GM23338 (cell line): ENCODE measurements at places on chromosomes 11 and 22. TPM values are rescaled to one million over a fixed set of nuclear protein-coding genes. Genes with fewer than 3 reads are reported as not detected.
A peak's percentile ranks its signal among the peaks of the same experiment; 100 is the strongest.

- DNase-seq: no peak
Observed at GRCh38 chr11:67647471-67647870, 3.1 kb downstream of the ACY3 start.

Gene XBP1
- 163 and 195 TPM in 2 replicates for total RNA-seq

DNA sequence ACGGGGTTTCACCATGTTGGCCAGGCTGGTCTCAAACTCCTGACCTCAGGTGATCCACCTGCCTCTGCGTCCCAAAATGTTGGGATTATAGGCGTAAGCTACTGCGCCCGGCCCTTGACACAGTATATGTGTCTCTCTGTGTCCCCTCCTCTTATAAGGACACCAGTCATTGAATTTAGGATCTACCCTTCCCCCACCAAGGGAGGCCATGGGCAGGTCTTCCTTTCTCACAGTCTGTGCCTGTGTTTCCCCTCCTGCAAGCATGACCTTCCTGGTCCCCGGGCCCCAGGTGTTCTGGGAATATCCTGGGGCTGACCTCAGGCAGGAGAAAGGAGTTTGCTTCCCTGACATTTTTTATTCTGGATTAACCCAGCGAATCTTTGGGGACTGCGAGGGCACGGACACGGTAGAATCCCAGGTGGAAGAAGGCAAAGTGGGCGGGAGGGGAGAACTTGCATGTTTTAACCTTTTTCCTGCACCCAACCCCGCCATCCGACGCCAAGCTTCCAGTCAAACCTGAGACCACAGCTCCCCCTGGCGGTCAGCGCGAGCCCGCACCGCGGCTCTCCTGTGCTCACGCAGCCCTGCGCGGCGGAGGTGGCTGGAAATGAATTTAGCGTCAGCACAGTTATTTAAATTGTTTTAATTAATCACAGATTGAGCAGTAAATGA, 42.1 kb upstream of the ISX start:
- peak; percentile 92 for DNase-seq

Gene OR4C12
- not detected in 2 replicates for total RNA-seq

- no peak for DNase-seq
Observed at GRCh38 chr22:29155966-29156365, 49.7 kb upstream of the EMID1 start.

Gene PACSIN3
- total RNA-seq: 66.5 and 72.1 TPM in 2 replicates

Gene APOBEC3B
- total RNA-seq: 5.9 and 7.0 TPM in 2 replicates

DNA sequence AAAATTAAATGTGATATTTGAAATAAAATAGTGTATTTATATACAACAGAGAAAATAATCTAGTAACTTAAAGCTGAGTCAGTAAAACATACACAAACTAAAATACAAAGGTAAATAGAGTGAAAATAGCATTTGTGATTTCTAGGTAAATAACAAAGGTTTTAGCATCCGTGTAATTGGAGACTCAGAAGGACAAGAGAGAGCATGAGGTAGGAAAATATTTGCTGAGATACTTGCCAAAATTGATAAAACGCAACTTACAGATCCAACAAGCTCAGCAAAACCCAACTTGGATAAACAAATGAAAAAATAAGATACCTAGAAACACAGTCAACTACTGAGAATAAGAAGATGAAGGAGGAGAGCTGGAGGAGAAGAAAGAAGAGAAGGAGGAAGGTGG, 634.7 kb upstream of the CCDC179 start:
- DNase-seq: no peak

GRCh38 chr22:24564376-24565058, 8.7 kb downstream of the SNRPD3 start:
- DNase-seq: no peak

- no peak for DNase-seq
Observed at GRCh38 chr11:8177136-8177535, 8.3 kb upstream of the RIC3 start.

DNA sequence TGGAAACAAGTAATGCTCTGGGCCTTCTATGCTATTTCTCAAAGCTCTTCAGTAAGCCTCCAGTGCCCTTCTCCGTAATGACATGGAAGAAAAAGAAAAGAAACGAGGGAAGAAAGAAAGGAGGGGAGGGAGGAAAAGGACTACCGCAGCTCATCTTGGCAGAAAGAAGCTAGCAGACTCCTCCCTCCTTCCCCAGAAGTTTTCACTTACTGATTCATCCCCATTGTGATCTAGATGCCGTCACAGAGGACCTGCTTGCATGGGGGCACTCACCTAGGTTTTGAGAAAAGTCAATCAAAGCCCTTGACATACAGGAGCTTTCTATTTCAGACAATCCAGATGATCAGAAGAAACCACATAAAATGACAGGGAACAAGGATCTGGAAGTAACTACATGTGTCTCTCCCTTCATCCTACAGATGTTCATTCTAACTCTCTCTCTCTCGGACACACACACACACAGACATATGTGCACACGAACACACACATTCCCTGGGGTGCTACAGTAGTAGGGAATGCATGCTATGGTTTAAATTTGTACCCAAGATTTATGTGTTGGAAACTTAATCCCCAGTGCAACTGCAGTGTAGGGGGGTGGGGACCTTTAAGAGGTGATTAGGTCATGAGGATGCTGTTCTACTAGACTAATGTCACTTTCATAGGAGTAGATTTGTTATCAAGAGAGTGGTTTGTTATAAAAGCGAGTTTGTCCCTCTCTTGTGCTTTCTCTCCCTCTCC, 37.6 kb upstream of the RCN1 start:
- no peak for DNase-seq

DNA sequence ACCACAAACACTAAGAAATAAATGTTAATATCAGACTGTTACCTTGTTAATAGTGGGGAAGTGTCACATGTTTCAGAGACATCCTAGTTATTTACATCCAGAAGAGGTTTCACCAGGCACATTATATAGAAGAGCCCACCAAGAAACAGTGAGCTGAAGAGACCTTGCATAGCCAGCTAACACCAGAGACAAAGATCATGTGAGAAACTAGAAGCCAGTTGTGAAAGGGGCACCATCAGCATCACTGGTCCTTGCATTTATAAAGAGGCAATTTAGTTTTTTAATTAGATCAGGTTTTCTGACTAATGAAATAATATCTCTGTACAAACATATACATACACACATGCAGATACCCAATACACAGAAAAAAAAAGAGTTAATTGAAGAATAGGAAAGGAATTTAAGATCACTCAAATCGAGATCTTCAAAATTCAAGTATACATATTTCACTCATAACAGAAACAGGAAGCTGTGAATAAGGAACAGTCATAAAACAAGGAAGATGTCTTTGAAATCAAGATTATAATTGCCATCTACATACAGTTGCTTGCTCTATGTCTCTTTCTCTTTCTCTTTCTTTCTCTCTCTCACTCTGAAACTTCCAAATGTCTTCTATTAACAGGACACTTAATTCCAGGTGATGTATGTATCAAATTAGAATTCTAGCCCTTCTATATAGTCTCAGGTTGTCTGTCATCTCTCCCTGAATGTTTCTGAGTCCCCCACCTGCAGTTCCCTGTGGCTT, 348.7 kb downstream of the ETS1 start:
- DNase-seq: no peak

Gene MMP3
- total RNA-seq: not detected in 2 replicates

Gene TYR
- not detected in 2 replicates for total RNA-seq

GRCh38 chr11:9219572-9219971, 45.6 kb downstream of the DENND5A start:
- DNase-seq: no peak

Gene C11orf16
- total RNA-seq: not detected in 2 replicates

Gene SYCE3
- total RNA-seq: not detected in 2 replicates

Gene RIMBP3C
- 1.1 and 1.6 TPM in 2 replicates for total RNA-seq

DNA sequence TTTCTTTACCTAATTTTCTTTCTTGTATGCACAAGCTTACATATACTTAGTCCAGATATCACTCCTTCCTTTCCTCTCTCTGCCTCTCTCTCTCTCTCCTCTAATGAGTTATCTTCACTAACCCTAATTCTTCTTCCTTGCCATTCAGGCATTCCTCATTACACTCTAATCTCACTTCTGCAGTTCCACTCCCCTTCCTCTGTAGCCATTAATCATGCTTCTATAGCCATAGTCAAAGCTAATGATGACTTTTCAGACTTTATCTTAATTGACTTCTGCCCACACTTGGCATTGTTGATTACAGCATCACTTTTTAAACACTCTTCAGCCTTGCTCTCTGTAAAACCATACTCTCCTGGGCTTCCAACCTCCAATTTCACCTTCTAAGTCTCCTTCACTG, 35.3 kb upstream of the SC5D start:
- no peak for DNase-seq

DNA sequence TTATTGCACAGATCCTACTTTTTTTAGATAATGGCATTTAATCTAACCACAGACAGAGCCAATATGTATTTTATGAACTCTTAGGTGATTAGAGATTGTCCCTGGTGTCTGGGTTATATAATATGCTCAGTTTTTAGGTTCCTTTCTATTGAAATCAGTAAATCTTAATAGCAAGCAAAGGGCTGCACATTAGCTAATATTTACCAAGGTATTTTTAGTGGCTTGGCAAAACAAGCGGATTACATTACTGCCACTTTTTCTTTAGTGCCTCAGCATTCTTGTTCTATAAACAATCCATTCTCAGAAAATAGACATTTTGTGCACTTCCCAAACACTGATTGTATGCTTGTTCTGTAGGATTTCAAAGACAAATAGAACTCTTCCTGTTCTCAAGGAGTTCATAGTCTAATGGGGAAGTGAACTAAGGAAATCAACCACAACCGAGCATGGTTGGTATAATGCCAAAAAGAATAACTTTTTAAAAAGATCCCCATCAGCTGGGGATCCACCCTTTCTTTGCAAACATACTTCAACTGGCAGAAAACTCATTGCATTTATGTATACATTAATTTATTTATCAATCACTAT, 23.8 kb downstream of the KCNJ1 start:
- DNase-seq: no peak

Gene DAGLA
- 1.3 and 2.5 TPM in 2 replicates for total RNA-seq

- DNase-seq: no peak
Observed at GRCh38 chr22:37850801-37851200, 1.6 kb downstream of the EIF3L start.

- no peak for DNase-seq
Observed at GRCh38 chr11:132238331-132238866, 868.0 kb downstream of the NTM start.

DNA sequence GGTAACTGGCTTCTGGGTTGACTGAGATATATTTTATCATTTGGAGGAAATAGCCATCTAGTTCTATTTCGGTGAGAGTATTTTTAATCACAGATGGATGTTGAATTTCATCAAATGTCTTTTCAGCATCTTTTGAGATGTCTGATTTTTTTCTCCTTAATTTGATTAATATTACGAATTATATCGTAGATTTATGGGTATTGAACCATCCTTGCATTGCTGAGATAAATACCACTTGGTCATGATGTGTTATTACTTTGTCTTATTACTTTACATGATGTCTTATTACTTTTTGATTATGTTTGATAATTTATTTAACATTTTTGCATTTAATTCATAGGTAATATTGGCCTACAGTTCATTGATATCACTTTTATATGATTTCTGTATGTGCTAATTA, 78.8 kb upstream of the PARVA start:
- DNase-seq: no peak

DNA sequence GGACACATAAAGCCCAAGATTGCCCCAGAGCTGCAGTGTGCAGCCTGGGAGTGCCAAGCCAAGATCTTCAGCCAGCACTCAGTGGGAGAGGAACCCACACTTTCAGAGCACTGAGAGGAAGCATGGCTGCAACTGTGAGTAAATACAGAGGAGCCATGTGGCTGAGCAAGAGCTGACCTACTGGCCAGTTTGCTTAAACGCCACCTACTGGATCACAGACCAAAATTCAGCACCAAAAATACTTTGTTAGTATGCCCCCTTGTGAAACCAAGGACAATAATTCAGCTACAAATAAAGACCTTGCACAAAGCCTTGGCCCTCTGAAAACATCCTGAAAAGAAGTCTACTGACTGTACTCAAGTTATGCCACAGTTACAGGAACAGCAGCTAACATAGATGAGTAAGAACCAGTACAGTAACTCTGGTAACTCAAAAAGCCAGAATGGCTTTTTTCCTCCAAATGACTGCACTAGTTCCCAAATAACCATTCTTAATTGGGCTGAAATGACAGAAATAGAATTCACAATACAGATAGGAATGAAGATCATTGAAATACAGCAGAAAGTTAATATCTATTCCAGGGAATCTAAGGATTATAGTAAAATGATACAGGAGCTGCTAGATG, 10.1 kb upstream of the OR4A15 start:
- peak; percentile 5 for DNase-seq

- peak; percentile 91 for DNase-seq
Observed at GRCh38 chr11:1568441-1568911, 3.6 kb downstream of the DUSP8 start.

- no peak for DNase-seq
Observed at GRCh38 chr11:12100841-12101242, 9.5 kb upstream of the MICAL2 start.

- DNase-seq: no peak
Observed at GRCh38 chr11:68989936-68990606, 9.3 kb upstream of the MRGPRD start.

Gene ASPHD2
- 9.3 and 10.0 TPM in 2 replicates for total RNA-seq

Gene MCHR1
- 0.27 and 2.4 TPM in 2 replicates for total RNA-seq

Gene GVQW3
- 3.4 and 4.9 TPM in 2 replicates for total RNA-seq

Gene CCDC116
- total RNA-seq: 0.14 TPM in 1 of 2 replicates, not detected in the other

GRCh38 chr11:132205496-132205895, 835.1 kb downstream of the NTM start:
- DNase-seq: no peak

Gene FXYD6
- total RNA-seq: 25.6 and 30.7 TPM in 2 replicates

GRCh38 chr22:27792452-27793161, 8.9 kb downstream of the MN1 start:
- no peak for DNase-seq

GRCh38 chr22:22139364-22139763, 105.2 kb upstream of the VPREB1 start:
- no peak for DNase-seq

DNA sequence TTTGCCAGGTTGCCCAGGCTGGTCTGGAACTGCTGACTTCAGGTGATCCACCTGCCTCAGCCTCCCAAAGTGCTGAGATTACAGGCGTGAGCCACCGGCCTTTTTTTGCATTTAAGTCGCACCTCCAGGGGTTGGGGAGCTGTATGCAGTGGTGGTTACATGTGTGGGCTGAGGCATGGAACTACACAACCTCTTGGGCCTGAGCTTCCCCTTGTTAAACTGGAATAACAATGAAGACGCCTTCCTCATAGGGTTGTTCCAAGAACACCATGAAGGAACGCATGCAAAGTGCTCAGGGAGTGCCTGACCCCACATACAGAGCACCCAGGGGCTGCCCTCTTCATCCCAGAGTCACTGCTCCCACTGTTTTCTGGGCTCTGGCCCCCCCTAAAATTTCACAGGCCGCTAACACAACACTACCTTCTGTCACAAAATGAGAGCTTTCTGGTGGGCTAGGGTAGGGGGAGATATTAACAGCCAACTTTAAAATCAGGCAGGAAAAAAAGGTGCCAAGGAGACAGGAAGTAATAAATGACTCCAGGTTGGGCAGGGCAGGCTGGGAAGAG, 1.3 kb upstream of the FAM118A start:
- DNase-seq: no peak
